ENCODE measurements at places on chromosomes 2 and 18. TPM values are rescaled to one million over a fixed set of nuclear protein-coding genes. Genes with fewer than 3 reads are reported as not detected.
A peak's percentile ranks its signal among the peaks of the same experiment; 100 is the strongest.

GRCh38 chr2:10533811-10534321 lies 85.7 kb upstream of the ODC1 start:
- no peak for DNase-seq

- DNase-seq, result no peak
Observed at GRCh38 chr2:103459283-103459682, 697.5 kb downstream of the TMEM182 start.

DNA sequence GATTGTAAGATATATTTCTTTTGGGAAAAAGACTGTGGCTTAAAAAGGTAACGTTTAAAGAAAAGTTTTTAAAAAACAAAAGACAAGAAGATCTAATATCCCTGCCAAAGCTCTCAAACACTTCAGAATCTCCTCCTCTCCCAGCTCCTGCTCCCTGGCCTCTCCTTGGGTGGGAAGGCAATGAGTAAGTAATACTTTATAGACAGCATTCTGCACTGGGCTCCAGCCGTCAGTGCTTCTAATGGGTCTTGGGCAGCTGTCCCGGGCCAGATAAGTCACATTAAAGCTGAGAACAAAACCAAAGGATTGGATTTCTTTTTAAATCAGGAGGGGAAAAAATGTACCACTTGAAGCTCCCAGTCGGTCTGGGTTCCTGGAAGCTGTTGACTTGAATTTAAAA lies 133.7 kb downstream of the ALPK2 start:
- no peak for DNase-seq

Gene INHBB
- total RNA-seq, result not detected

GRCh38 chr2:156430236-156430979 lies 5.8 kb upstream of the GPD2 start:
- no peak for DNase-seq

Gene IL1F10
- not detected for total RNA-seq

GRCh38 chr2:62831729-62832128 lies 126.2 kb downstream of the EHBP1 start:
- DNase-seq, result no peak

Gene ASPRV1
- 0.71 TPM for total RNA-seq

DNA sequence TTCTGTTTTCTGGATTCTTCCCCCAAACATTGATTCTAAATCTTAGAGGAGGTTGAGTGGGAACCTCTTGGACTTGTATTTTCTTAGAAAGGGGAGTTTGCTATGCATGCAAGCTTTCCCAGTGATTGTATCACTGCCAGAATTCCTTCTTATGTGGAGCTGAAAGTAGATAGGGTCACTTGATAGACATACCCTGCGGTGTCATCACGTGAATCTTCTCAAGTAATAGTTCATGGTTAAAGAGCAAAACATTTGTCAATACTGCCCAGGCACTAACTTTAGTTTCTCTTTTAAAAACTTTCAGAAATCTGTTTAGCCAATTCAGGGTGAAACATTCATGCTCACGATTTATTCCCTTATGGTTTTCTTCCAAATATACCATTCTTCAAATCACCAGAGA lies 6.4 kb downstream of the PMAIP1 start:
- DNase-seq, result no peak

Gene UPP2
- not detected for total RNA-seq

DNA sequence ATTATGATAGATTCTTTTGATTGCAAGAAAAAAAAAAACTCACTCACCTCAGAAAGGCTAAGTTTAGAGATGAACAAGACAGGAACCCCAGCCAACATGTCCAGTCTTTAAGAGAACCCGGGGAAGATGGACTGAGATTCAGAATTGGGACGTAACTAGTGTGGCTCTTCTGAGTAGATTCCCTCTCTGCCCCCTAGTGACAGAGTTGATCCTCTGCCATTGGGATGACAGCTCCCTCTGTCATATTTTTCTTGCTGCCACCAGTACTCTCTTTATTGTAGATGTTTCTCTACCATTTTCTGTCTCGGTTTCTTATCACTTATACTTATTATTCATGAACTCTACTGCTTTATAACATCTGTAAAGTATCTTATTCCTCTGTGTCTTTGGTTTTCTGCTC lies 77.7 kb downstream of the GULP1 start:
- peak; percentile 63 for DNase-seq

DNA sequence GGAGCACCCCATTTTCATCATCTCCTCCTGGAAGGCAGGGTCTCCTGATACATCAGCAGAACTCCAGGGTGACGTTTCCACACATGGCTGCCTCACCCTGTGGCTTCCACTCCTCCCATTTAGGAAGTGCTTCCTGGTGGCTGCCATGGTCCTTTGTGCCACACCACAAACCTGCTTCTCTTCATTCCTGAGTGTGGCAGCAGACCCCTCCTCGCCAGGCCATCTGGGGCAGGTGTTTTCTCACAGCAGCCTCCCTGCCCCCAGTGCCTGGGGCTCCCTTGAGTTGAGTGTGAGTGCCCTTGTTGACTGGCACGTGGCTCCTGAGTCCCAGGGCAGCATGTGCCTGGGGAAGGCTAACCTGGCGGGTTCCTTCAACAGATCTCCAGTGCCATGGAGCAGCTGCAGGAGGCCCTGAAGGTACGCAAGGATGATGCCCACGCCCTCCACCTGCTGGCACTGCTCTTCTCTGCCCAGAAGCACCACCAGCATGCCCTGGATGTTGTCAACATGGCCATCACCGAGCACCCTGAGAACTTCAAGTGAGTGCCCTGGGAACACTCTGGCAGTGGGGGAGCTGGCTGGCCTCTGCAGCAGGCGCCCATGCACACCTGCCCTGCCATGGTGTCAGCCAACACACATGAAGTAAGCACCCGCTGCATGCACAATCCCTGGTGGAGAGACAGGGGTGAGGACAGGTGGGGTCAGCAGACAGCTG lies 113.4 kb upstream of the MCFD2 start:
- DNase-seq, result no peak

GRCh38 chr2:180360283-180360618 lies 353.2 kb upstream of the CWC22 start:
- no peak for DNase-seq

DNA sequence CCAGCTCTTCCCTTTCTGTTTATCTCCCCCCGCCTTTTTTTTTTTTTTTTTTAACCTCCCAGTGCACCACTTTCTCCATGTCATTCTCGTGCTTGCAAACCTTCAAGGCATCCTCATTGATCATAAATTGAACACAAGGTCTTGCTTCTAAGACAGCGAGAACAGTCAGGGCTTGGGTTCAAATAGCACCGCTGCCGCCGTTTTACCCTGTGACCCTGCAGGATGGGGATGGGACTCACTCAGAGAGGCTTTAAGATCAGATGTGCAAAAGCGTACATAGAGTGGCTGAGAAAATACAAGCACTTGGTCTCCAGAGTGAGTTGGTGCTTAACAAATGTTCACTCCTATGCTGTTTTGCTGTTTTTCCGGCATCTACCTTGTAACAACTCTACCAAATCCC lies 93.6 kb downstream of the TCF7L1 start:
- DNase-seq, result no peak

Gene AOX1
- total RNA-seq, result not detected

Gene STK11IP
- total RNA-seq, result 24.0 TPM

Gene RAB12
- total RNA-seq, result 11.9 TPM

Gene KLHL41
- total RNA-seq, result 0.07 TPM

Gene ERFE
- 2.8 TPM for total RNA-seq

GRCh38 chr18:50231621-50232020 lies 34.7 kb downstream of the CFAP53 start:
- no peak for DNase-seq

GRCh38 chr2:32572737-32573136 lies 55.1 kb upstream of the TTC27 start:
- no peak for DNase-seq

GRCh38 chr2:33111002-33111446 lies 164.3 kb downstream of the LTBP1 start:
- no peak for DNase-seq

GRCh38 chr2:46294176-46294836 lies 2.9 kb upstream of the EPAS1 start:
- no peak for DNase-seq

DNA sequence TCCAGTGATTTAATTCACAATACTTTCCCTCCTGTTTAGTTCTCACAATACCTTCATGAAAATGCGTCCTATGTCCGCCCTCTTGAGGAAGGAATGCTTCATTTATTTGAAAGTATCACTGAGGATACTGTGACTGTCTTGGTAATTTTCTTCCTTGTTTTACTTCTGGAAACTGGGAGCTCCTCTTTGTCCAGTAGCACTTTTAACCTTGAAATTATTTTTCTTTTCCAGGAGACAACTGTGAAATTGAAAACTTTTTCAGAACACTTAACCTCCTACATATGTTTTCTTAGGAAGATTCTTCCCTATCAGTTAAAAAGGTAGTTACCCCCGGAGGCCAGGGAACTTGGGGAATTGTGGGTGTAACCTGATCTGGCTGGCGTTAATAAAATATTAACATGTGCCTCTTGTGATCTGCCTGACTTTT lies 58.9 kb upstream of the STON1 start:
- DNase-seq, result no peak

GRCh38 chr2:124180635-124181034 lies 155.5 kb downstream of the CNTNAP5 start:
- DNase-seq, result no peak

GRCh38 chr18:31942291-31942998 lies 483 bp downstream of the TRAPPC8 start:
- DNase-seq, result peak; percentile 79

GRCh38 chr18:51342815-51343214 lies 145.3 kb upstream of the MEX3C start:
- DNase-seq, result no peak

- DNase-seq, result no peak
Observed at GRCh38 chr2:222307143-222307756, 8.5 kb upstream of the PAX3 start.

DNA sequence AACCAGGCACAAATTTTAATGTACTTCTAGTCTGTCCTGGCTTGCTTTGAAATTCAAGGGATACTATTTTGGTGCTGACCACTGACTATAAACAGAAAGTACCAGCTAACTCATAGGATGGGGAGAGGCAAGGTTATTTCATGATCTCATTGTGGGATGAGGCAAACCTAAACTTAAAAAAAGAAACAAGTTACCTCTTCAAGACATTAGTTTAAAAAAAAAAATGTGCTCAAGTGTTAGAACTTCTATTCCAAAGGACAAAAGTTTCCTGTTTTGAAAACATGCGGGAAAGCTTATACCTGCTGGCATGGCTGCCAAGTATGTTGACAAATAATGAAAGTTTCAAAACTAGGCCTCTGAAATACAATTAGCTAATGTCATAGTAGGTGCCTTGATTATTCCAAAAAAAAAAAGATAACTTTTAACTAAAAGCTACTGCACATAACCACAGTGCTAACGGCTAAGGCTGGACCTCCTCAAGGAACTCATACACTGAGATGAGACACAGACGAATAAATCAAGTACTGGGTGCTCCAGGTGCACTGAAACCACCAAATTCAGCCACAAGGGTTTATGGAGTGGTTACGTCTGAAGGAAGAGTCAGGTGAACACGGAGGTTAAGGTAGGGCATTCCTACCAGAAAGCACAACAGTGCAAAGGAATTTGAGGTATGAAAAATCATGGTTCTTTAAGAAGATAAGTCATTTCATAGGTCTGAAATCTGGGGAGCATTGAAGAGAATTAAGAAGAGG lies 38.1 kb downstream of the TMEM131 start:
- no peak for DNase-seq

DNA sequence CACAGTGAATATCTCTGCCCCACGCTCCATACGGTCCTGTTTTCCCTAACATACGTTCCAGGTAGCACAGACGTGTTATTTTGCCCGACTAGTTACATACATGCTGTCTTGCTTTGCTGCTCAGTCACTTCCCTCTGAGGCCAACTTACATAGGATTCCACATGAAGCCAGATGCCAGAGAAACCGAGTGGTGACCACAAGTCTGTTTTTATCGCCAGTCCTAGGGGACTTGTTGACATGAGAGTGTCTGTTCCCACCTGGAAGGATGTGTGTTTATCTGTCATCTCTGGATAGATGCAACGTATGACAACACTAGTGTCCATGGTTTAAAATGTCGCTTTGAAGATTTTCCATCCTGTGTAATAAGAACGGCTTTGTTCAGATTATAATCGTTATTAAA lies 32.6 kb downstream of the PMAIP1 start:
- DNase-seq, result no peak

DNA sequence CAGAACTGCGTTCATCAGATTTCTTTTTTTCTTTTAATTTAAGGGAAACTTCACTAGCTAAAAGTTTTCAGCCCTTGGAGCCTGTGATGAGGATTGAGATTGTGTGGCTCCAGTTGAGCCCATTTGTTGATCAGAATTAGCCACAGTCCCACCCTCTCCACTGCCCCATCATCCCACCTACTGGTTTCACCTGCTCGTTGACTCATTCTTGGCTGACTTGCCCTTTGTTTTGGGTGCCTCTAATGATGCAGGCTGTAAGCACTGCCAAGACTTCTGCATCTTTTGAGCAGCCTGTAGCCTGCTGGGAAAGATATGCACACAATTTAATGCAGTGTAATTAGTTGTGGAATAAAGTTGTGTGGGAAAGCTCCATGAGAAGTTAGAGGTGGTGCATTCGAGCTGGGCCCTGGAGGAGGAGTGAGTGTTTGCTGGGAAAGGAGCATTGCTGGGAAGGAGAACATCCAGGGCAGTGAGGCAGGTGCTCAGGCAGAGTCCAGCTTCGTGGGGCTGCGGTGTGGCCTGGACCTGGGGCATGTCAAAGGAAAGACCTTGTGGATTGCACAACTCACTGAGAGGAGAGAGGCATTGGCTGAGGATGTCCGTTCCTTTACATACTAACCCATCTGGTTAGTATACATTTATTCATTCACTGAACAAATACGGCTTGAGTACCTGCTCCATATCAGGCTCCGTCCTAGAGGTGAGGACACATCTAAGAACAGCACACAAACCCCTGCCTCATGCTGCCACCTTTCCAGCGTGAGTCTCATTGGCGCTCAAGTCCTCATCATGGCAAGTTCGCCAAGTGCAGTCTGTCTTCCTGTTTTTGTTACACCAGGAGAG lies 18.2 kb downstream of the ASPRV1 start:
- no peak for DNase-seq

- DNase-seq, result no peak
Observed at GRCh38 chr18:45900623-45901022, 66.5 kb downstream of the EPG5 start.

DNA sequence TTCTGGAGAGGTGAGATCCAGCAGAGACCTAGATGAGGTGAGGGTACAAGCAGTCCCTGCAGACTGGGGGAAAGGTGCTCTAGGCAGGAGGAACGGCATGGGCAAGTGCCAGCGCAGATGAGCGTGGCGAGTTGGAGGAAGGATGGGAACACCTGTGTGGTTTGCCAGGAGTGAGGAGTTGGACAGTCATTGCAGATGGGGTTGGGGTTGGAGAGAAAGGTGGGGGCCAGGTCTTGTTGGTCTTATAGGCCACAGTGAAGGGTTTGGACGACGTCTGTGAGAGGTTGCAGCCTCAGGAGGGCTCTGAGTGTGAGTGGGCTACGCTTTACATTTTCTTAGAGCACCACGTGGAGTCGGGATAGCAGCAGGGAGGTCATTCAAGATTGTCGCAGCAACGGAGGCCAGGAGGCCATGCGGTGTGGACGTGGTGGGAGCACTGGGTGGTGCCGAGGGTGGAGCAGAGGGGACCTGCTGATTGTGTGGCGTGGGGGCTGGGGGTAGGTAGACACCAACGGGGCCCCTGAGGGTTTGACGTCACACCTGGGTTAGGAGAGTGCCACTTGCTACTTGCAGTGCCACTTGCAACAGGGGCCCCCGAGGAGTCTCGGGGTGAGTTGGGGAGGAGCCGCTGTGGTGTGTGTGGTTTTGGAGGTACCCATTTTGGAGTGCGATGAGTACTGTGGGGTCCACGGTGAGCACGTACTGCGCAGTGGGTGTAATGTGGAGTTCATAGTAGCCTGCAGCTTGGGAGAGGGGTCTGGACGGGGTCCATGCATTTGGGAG lies 66.2 kb downstream of the LPIN1 start:
- DNase-seq, result no peak

Gene GAREM2
- total RNA-seq, result not detected
